CD8-positive, alpha-beta memory T cell (primary cell): ENCODE measurements at places on chromosomes 16 and 17.
A peak's percentile ranks its signal among the peaks of the same experiment; 100 is the strongest.

DNA sequence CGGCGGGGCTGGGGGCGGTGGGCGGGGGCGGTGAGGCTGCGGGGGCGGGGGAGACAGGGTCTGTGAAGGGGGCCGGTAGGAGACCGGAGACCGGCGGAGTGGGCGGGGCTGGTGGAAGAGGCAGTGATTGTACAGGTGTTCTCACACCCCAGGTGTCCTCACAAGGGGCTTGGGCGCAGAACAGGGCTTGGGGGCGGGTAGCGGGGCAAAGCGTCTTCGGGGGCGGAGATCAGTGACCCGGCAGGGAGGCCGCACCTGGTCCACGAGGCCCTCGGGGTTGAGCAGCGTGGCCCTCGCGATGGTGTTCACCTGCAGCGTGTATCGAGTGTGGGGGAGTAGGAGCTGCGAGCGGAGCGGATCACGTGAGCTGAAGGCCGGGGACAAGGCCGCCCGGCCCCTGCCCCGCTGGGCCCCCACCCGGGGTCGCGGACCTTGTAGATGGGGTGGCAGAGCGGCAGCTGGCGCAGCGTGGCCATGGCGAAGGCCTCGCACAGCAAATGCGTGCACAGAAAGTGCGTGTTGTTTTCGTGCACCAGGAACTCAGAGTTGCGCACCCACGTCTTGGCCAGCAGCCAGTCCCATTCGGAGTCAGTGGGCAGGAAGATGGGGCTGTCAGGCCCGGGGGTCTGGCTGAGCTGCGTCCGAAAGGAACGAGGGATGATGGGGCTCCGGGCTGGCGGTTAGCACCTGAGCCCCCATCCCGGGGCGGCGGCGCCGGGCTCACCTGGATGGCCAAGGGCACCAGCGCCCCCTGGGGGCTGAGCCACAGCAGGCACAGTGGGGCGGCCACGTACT is 8.5 kb downstream of the ALOXE3 start:
- peak overlapping the region; percentile 65 for H3K4me3 ChIP-seq
- peak; percentile 75 for DNase-seq
- H3K4me1 ChIP-seq = no peaks in the 10 kb centered on the region
- peaks cover 27% of the 10 kb centered on the region for H3K27me3 ChIP-seq
- no peaks in the 10 kb centered on the region for H3K36me3 ChIP-seq
- H3K27ac ChIP-seq = no peak overlapping the region

- no peaks in the 10 kb centered on the region for H3K27me3 ChIP-seq
- peaks cover 8% of the 10 kb centered on the region for H3K36me3 ChIP-seq
- H3K4me1 ChIP-seq = peaks cover 43% of the 10 kb centered on the region
- peak overlapping the region; percentile 73 for H3K27ac ChIP-seq
- DNase-seq = no peak
- H3K4me3 ChIP-seq = peak overlapping the region; percentile 93
Measured at GRCh38 chr17:42563143-42563509, 1.2 kb downstream of the COASY start.

- no peaks in the 10 kb centered on the region for H3K4me1 ChIP-seq
- H3K36me3 ChIP-seq = no peaks in the 10 kb centered on the region
- no peak for DNase-seq
- H3K27me3 ChIP-seq = no peaks in the 10 kb centered on the region
- H3K4me3 ChIP-seq = no peak overlapping the region
- no peak overlapping the region for H3K27ac ChIP-seq
Measured at GRCh38 chr16:61791464-61791863, 244.8 kb downstream of the CDH8 start.

- no peak overlapping the region for H3K4me3 ChIP-seq
- H3K27me3 ChIP-seq = no peaks in the 10 kb centered on the region
- H3K4me1 ChIP-seq = no peaks in the 10 kb centered on the region
- no peak overlapping the region for H3K27ac ChIP-seq
Measured at GRCh38 chr16:82694239-82694874, 67.6 kb downstream of the CDH13 start.

- peaks cover 38% of the 10 kb centered on the region for H3K4me1 ChIP-seq
Measured at GRCh38 chr16:88772871-88773811, 11.9 kb downstream of the PIEZO1 start.

DNA sequence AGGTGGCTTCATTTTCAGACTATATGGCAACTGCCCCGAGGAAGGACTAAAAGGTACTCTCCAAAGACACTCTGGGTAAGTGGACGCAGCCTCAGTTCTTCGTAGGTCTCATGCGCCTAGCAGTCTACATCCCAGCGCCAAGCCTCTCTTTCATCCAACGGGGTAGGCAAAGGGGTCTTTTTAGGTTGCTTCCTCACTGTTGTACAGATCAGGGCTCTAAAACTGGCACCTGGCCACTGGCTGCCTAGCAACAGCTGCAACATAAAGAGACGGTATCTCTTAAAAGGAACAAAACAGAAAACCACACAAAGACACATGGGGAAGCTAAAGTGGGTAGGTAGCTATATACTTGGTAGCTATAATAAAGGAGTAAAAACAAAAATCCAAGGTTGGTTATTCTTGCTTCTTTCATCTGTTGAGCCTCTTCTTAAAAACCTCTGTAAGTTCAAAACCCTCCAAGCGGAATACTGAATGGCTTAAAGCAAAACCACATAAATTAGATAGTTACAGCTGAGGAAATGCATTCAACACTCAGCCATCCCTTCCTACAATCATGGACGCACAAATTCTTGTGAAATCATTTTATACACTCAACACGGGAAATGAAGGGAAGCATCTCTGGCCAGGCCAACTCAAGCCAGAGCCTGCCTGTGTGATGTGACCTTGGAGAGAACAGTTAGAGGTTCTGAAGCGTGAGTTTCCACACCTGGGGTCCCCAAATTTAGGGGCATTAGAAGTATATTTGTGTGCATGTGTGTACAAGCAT is 22.7 kb downstream of the CYTH1 start:
- peaks cover 92% of the 10 kb centered on the region for H3K4me1 ChIP-seq
- no peaks in the 10 kb centered on the region for H3K27me3 ChIP-seq
- peak overlapping the region; percentile 91 for H3K27ac ChIP-seq
- H3K4me3 ChIP-seq = peak overlapping the region; percentile 38

DNA sequence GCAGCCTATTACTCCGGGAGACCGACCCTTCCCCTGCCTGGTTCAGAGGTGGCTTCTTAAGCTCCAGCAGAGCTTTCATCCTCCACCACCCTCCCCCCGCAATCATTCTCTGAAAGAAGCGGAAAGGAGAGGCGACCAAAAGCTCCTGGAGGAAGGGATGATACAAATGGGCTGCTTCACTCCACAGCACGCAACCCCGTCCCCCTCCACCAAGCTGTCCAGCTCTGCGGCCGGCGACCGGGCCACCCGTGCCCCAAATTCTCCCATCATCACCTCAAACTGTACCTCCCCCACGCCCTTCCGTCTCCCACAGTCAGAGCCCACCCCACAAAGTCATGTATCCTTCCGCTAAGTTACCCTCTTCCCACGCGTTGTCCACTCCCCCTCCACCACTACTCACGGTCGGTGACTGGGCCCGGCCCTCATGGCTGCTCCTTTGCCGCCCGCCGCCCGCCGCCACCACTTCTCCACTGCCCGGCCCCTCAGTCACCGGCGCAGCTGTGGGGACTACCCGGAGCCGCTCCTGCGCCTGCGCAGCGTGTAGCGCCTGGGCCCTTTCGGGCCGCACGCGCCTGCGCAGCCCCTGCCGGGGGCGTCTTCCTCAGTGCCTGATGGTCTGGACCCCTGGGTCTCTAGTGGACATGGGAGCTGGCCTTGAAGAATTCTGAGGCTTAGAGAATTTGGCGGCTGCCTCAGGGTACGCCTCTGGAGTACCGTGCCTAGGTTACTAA is at the start of gene FAM222B:
TSS of gene FAM222B (minus strand) at position 509 of the 731 bp plus-strand sequence. CDS start 76,123 bp downstream, outside the sequence.
- peak within 1 kb of the TSS; percentile 82 for H3K4me3 ChIP-seq
- H3K27ac ChIP-seq = peak within 1 kb of the TSS; percentile 80
- H3K4me1 ChIP-seq = peaks cover 11% of the 10 kb centered on the region
